ENCODE measurements at places on chromosomes 13 and 19. TPM values are rescaled to one million over a fixed set of nuclear protein-coding genes. Genes with fewer than 3 reads are reported as not detected.
A peak's percentile ranks its signal among the peaks of the same experiment; 100 is the strongest.

DNA sequence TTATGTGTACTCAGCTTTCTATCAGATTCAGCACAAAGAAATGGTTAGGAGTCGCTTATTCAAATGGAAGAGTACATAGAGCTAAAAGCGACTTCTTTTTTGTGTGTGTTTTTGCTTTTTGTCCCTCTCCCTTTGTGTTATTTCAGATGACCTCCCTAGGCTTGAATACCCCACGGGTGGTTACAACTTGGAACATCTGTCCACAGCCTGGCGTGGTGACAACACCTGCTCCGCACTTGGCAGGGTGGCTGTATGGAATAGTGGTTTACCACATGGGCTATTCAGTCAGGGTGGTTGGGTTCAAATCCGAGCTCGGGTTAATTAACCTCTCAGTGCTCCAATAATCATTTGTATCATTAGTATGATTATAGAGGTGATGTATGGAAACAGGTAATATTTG lies 151.6 kb upstream of the FREM2 start:
- DNase-seq = no peak

DNA sequence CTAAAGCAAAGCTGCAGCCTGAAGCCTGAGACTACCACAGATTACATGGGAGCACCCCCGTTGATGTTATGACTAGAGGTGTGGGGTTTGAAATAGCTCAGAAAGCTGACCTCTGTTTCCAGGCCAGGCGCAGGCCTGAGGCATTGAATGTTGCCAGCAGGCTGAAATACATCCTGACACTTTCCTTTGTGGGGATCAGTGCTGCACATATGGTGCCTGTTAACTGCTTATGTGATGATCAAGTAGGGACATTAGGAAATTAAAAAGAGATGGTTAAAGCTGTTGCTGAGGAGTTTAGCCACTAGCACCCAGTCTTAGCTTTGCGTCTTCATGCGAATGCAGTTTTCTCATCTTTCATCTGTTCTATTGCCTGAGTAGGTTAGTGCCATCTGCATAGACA lies 83.2 kb downstream of the CCNA1 start:
- no peak for DNase-seq

NACC1 gene
- 13.1 TPM for total RNA-seq

DNA sequence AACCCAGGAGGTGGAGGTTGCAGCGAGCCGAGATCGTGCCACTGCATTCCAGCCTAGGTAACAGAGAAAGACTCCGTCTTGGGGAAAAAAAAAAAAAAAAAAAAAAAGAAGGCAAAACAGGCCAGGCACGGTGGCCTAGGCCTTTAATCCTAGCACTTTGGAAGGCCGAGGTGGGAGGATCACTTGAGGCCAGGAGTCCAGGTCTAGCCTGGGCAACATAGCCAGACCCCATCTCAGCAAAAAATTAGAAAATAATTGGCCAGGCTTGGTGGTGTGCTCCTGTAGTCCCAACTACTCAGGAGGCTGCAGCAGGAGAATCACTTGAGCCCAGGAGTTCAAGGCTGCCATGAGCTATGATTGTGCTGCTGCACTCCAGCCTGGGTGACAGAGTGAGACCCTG lies 43.4 kb downstream of the CRTC1 start:
- no peak for DNase-seq

GRCh38 chr13:85316506-85317025 lies 482.7 kb downstream of the SLITRK6 start:
- no peak for DNase-seq

LACC1 gene
- total RNA-seq = 4.2 TPM

SPHK2 gene
- total RNA-seq = 7.2 TPM

ISYNA1 gene
- 95.1 TPM for total RNA-seq

ICAM4 gene
- 0.16 TPM for total RNA-seq

GRCh38 chr19:13484166-13484565 lies 22.1 kb downstream of the CACNA1A start:
- no peak for DNase-seq

RASL11A gene
- total RNA-seq = 2.5 TPM

ZNF790 gene
- total RNA-seq = 26.4 TPM

GRCh38 chr19:3058009-3058820 lies 4.1 kb downstream of the TLE5 start:
- DNase-seq = no peak

GRCh38 chr13:112674412-112675365 lies 15.1 kb upstream of the ATP11A start:
- DNase-seq = no peak

NTF4 gene
- total RNA-seq = not detected

SIGLEC12 gene
- total RNA-seq = not detected

CAMSAP3 gene
- 17.0 TPM for total RNA-seq

ATP4B gene
- total RNA-seq = not detected

GRCh38 chr19:51490676-51491075 lies 10.9 kb downstream of the SIGLEC12 start:
- DNase-seq = no peak

GRCh38 chr19:40603071-40603388 lies 1.9 kb downstream of the LTBP4 start:
- no peak for DNase-seq

ADGRE3 gene
- not detected for total RNA-seq

FGF22 gene
- 0.62 TPM for total RNA-seq

NLRP11 gene
- not detected for total RNA-seq

GRCh38 chr13:114244637-114245036 lies 9.9 kb downstream of the CDC16 start:
- DNase-seq = no peak

- no peak for DNase-seq
Measured at GRCh38 chr19:48603449-48603848, 3.1 kb upstream of the SPACA4 start.

ZNF700 gene
- total RNA-seq = 18.9 TPM

ZNF66 gene
- 22.8 TPM for total RNA-seq

GRCh38 chr13:93788456-93788855 lies 561.8 kb downstream of the GPC6 start:
- DNase-seq = no peak

GRCh38 chr13:66137384-66137783 lies 1092.8 kb downstream of the PCDH9 start:
- no peak for DNase-seq

GRCh38 chr19:30004403-30004802 lies 62.4 kb downstream of the URI1 start:
- DNase-seq = no peak

DNA sequence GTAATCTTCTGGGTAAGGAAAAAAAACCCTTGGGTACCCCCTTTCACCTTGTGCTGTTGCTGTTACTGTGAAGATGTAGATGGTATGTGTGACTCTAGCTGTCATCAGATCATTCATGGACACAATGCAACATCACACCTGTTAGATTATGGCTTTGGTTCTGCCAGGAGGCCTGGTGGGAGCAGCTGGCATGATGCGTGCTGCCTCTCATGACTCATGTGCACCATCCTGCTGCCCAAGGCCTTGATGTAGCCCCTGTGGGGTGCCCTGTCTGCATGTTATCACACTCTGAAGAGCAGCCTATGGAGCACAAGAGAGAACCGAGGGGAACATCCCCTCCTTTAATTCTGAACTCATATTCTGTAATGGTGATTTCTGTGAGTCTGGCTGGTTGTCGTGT lies 57.7 kb upstream of the TEX29 start:
- DNase-seq = no peak

ZNF208 gene
- total RNA-seq = under 0.01 TPM

PTH2 gene
- total RNA-seq = not detected

- DNase-seq = no peak
Measured at GRCh38 chr19:17234911-17235299, 8.9 kb downstream of the OCEL1 start.

- DNase-seq = no peak
Measured at GRCh38 chr13:61247149-61247936, 168.3 kb downstream of the PCDH20 start.

- no peak for DNase-seq
Measured at GRCh38 chr19:47663435-47663910, 49.7 kb upstream of the EHD2 start.

DNA sequence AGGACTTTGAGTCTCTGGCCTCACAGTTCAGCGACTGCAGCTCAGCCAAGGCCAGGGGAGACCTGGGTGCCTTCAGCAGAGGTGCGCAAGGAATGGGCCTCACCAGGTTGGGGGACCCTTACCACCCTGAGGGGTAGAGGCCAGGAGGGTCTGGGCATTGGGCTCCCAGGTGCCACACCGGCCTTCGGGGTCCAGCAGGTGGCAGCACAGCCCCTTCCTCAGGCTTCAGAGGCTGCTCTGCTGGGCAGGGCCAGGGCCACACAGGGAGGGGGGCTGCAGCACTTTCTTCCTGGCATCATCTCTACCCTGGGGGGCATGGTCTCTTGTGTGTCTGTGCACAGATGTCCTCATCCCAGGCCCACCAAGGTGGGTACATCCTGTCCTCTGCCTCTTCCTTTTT lies 12.9 kb downstream of the PIN1 start:
- DNase-seq = no peak

RGL3 gene
- total RNA-seq = not detected

RXFP2 gene
- not detected for total RNA-seq

DNA sequence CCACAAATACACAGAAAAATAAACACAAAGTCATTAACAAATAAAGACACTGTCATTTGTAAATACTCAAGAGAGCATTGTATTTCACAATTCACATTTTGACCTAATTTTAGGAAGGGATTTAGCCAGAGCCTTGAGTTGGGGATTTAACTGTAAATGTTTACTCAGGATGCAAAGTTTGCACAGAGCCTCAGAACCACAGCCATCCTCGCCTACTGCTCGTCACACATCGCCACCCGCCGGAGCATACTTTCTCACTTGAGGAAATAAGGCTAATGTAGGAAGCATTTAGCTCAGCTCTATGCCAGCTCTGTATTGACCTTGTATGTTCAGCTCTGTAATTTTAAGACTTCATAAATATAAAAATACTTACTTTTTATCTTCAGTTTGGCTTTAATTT lies 442.7 kb downstream of the OXGR1 start:
- DNase-seq = peak; percentile 2

DNA sequence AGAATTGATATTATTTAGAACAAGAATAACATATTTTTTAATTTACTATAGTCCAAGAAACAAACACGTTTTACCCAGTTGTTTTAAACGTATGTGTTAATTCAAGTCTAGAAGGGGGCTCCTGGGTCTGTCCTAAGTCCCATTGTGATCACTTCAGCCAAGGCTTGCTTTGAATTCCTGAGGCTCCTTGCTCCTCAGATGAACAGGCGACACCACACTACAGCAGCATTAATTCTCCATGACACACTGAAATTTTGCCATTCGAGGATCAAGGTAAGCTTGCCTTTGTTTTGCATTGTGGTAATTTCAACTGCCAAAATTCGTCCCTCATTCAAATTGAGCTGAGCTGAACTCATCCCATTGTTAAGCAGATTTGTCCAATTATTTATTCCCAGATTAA lies 1442.6 kb downstream of the SLITRK5 start:
- no peak for DNase-seq

DNA sequence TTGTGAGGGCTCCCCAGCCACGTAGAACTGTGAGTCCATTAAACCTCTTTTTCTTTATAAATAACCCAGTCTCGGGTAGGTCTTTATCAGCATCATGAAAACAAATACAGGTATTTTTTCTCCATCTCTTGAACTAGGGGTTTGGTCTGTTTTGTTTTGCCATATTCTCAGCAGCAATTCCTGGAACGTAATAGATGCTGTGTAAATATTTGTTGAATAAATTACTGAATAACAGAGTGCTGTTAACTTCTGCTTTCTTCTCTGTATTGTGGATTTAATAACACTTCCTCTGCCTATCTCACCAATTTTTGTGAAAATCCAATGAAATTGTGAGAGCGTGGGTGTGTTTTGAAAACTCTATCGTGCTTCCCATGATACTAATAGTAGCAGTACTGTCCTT lies 429.4 kb downstream of the DCT start:
- no peak for DNase-seq
